ENCODE measurements at places on chromosomes 5 and 9.

- DNase-seq, result peak; percentile 39
Measured at GRCh38 chr9:137621131-137621757, 2.4 kb downstream of the EHMT1 start.

GRCh38 chr9:78806492-78807160 is 509.7 kb downstream of the PSAT1 start:
- no peak for DNase-seq

- no peak for DNase-seq
Measured at GRCh38 chr5:93574491-93575305, 6.3 kb downstream of the NR2F1-AS1 start.

DNA sequence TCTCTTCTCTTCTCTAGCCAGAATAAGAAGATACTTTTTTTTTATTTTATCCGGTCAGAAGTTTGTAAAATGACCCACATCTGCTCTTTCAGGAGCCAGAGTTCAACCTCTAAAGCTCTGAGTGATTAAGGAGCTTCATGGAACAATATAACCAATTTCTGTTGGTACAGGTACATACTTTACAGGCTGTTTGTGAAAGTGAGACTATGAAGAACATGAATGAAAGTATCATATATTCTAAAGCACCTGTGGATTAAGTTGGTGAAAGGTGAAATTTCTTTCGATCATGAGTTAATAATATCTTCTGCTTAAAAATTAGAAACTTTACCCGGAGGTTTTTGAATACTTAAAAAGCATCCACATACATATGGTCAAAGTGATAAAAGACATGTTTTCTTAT is 65.2 kb downstream of the DMRT2 start:
- DNase-seq, result no peak

DNA sequence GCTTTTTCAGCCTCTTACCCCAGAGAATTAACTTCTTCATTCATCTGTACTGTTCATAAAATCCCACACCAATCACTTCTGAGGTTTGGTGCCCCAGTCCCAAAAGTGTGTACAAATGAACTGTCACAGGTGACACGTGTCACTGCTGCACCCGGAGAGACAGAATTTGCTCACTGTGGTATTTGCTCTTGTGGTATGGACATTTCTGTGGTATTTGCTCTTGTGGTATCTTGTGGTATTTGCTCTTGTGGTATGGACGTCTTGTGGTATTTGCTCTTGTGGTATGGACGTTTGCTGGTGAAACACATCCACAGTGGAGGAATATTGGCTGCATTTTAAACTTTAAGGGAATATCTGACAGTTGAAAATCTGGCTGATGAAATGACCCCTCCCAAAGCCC is 214.9 kb upstream of the DAP start:
- DNase-seq, result peak; percentile 16

DNA sequence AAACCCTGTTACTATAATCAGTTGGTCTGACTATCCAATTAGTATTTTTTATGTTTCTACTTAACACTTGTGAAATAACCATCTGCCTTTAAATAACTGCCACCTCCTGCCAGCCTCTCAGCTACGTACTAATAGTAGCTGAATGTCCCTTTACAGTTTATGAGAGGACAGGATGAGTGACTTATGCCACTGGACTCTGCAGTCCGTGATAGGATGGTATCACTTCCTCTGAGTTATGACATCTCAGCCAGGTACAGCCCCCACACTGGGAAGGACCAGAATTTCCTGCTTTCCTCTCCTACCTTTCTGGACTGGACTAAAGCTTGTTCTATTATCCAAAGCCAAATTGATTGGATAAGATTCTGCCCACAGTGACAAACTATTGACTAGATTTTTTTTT is 102.9 kb downstream of the ZFAND5 start:
- no peak for DNase-seq

GRCh38 chr9:27535701-27536118 is 6.1 kb upstream of the MOB3B start:
- DNase-seq, result peak; percentile 50

DNA sequence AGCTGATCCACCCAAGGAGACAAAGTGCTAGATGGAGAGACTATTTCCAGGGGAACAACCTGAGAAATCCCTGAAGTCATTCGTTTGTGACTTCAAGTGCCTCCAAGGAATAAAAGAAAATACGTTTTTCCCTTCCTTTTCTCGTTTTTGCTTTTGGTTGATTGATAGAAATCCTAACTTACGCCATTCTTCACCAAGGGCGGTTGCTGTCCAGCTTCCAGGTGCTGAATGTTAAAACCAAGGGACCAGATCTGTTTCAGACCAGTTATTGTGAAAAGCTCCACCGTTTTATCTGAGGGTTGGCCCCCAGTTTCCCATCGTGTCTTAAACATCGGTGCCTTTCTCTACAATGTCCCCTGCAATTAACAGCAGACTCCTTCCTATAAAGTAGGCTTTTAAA is 600.7 kb upstream of the SGCD start:
- no peak for DNase-seq

GRCh38 chr5:136054142-136055019 is 25.6 kb downstream of the TGFBI start:
- DNase-seq, result no peak

- DNase-seq, result no peak
Measured at GRCh38 chr9:115230924-115231515, 113.1 kb upstream of the TNC start.

DNA sequence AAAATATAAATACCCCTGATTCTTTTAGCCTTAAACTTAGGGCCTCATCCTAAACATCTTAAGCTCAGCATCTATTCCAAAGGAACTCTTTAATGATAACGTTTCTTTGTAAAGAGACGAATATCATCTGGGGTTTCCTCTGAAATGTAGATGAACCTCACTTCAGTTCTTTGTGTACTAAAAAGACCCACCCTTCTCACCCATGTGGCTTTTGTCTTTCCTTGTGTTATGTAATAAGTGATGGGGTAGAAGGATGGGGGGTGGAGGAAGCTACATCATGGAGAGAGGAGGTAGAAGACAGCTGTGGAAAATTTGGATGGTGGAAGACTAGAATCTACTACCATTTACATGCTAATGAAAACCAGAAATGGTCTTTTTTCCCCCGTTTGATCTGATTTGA is 111.0 kb downstream of the NDUFS4 start:
- DNase-seq, result no peak

GRCh38 chr9:108400297-108400696 is 455.5 kb downstream of the ACTL7B start:
- no peak for DNase-seq

GRCh38 chr9:126147936-126148870 is 178.4 kb upstream of the MVB12B start:
- DNase-seq, result no peak

- no peak for DNase-seq
Measured at GRCh38 chr5:74205767-74206578, 434.6 kb downstream of the ENC1 start.

- DNase-seq, result no peak
Measured at GRCh38 chr5:64923151-64923685, 154.5 kb downstream of the CWC27 start.

- DNase-seq, result no peak
Measured at GRCh38 chr9:117784996-117785395, 80.8 kb downstream of the TLR4 start.

DNA sequence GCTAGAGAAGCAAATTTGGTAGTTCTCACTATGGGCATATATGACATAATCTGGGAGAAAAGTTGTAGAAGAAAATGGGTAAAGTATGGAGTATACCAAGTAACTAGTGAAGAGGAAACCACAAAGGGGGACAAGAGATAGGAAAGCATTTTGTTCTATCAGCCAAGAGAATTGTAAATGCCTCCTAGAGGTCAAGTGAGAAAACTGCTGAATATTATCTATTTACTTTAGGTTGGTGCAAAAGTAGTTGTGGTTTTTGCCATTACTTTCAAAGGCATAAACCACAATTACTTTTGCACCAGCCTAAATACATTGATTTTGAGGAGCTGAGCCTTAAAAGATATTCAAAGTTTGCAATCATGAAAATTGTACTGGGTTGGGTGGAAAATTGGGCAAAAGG is 126.7 kb upstream of the GRHPR start:
- DNase-seq, result peak; percentile 56

Data from Jurkat, Clone E6-1 (cell line).